RWPE2 (cell line): ENCODE measurements at places on chromosomes 5 and 9.

DNA sequence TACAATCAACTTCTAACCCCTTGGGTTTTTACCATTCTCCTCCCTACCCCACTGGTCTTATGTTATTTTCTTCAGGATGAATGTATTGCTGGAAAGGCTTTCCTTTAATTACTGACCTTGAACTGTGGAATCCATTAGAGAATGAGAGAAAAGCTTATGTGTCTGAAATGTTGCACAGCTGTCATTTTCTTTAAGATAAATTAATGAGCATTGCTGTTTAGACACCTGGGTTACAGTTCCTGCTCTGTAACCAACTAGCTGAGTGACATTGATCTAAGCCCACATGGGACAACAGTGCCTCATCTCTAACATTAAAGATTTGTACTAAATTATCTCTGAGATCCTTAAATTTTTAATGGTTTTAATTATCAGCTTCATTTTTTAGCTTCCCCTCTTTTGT lies 507.0 kb downstream of the TAF11L14 start:
- no peaks in the 10 kb centered on the region for H3K36me3 ChIP-seq
- H3K4me3 ChIP-seq: no peak overlapping the region
- no peak overlapping the region for H3K27ac ChIP-seq
- H3K4me1 ChIP-seq: no peaks in the 10 kb centered on the region
- DNase-seq: no peak
- H3K27me3 ChIP-seq: no peaks in the 10 kb centered on the region

GRCh38 chr9:12461763-12462460 lies 231.3 kb upstream of the TYRP1 start:
- peaks cover 3% of the 10 kb centered on the region for H3K27me3 ChIP-seq
- no peak for DNase-seq
- H3K27ac ChIP-seq: no peak overlapping the region
- no peaks in the 10 kb centered on the region for H3K36me3 ChIP-seq

DNA sequence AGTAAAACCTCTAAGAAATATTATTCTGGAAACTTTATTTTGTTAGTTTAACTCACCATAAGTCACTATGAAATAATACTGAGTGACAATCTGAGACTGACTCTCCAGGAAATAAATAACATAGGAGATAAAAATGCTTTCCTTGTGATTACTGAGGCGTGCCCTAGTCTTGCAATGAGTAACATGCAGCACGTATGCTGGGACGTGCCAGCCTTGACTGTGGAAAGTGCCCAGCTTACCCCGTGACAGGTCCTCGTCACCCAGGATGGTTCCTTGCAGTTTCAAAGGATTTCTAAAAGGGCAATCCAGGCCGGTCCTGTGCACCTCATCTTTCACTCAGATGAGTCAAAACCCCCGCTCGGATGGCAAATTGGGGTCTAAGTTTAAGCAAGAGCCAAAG lies 720.8 kb upstream of the ADAMTS16 start:
- H3K4me1 ChIP-seq: no peaks in the 10 kb centered on the region
- no peaks in the 10 kb centered on the region for H3K36me3 ChIP-seq
- H3K27me3 ChIP-seq: no peaks in the 10 kb centered on the region

DNA sequence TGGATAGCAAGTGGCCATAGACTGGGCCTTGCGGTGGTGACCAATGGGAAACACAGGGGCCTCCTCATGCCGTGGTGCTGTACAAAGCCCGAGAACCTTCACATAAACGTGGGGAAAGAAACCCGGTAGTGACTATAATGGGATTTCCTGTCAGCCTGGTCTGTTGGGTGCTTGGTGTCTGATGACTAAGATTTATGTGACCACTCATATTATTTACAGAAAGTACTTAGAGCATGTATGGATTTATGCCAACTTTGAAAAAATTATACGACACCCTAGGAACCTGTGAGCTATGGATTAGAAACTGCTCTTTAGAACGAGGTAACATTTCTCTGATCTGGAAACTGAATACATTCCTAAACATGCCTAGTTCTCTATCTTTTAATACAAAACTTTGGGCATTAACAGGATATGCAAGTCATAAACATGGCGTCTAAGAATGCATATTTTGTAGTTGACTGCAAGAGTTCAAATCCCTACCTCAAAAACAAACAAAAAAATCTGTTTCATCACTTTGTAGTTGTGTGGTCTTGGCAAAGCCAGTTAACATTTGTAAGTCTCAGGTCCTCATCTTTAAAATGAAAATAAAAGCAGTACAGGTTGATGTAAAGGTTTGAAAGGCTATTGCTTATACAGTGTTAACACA lies 85.4 kb downstream of the TMEM167A start:
- H3K36me3 ChIP-seq: no peaks in the 10 kb centered on the region
- DNase-seq: no peak

- H3K27me3 ChIP-seq: no peaks in the 10 kb centered on the region
- H3K4me1 ChIP-seq: no peaks in the 10 kb centered on the region
- H3K36me3 ChIP-seq: no peaks in the 10 kb centered on the region
- no peak overlapping the region for H3K27ac ChIP-seq
Observed at GRCh38 chr5:156328766-156329165, 1.8 kb downstream of the SGCD start.

GRCh38 chr9:10366171-10366779 lies 246.5 kb downstream of the PTPRD start:
- H3K36me3 ChIP-seq: no peaks in the 10 kb centered on the region
- H3K27me3 ChIP-seq: peaks cover 3% of the 10 kb centered on the region
- H3K27ac ChIP-seq: no peak overlapping the region
- DNase-seq: no peak

- peak overlapping the region; percentile 91 for H3K27ac ChIP-seq
- H3K4me3 ChIP-seq: no peak overlapping the region
- DNase-seq: no peak
Observed at GRCh38 chr5:151264113-151264512, 11.1 kb downstream of the GM2A start.

- H3K4me3 ChIP-seq: peak within 1 kb of the TSS; percentile 59
- no peaks in the 10 kb centered on the region for H3K27me3 ChIP-seq
- peaks cover 45% of the 10 kb centered on the region for H3K4me1 ChIP-seq
- H3K36me3 ChIP-seq: peaks cover 31% of the 10 kb centered on the region
- DNase-seq: peak; percentile 77
Observed at GRCh38 chr5:132369474-132370180, at the start of gene SLC22A5. Gene SLC22A5, plus strand, starts transcription at chr5:132369710. Its CDS starts 263 bp downstream, at chr5:132369973.

DNA sequence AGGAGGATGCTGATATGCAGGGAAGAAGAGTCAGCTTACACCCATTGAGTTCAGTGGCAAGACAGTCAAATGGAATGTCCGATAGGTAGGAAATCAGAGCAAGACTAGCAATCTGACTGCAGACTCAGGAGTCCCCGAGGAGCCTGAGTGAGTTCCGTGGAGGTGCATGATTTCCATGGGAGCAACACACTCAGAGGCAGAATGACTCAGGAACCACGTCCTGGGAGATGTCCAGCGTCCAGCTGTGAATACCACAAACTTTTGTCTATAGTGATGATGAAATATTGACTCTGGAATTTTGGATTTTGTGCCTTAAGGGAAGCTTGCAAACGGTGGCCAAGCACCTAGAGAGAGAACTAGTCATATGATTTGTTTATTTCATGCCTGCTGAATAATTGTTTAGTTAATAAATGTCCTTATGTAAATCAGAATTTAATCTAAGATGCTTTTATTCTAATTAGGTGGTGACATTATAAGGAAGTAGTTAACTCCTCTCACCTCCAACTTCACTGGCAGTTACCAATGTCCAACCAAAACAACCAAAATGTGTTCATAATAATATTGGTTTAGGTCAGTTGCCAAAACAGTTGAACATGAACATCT lies 100.4 kb downstream of the PDE4D start:
- peak; percentile 92 for DNase-seq
- peak overlapping the region; percentile 80 for H3K27ac ChIP-seq
- H3K27me3 ChIP-seq: no peaks in the 10 kb centered on the region
- no peaks in the 10 kb centered on the region for H3K36me3 ChIP-seq

DNA sequence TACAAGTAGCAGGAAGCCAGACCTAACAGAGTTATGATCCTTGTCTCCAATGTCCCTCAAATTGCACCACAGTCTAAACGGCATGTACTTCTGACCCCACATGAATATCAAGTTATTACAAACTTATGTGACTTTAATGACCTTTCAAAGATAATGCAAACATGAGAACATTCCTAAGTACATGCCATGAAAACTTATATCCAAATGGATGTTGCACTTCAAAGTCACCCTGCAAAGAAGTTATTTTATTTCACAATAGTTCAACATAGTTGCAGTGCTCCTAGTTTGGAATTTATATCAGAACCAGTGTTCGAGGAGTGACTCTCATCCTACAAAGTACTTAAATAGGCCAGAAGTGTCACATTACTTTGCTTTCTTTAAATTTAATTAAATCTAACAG lies 41.2 kb upstream of the ITGA1 start:
- no peak overlapping the region for H3K27ac ChIP-seq
- no peaks in the 10 kb centered on the region for H3K36me3 ChIP-seq
- H3K4me3 ChIP-seq: no peak overlapping the region

DNA sequence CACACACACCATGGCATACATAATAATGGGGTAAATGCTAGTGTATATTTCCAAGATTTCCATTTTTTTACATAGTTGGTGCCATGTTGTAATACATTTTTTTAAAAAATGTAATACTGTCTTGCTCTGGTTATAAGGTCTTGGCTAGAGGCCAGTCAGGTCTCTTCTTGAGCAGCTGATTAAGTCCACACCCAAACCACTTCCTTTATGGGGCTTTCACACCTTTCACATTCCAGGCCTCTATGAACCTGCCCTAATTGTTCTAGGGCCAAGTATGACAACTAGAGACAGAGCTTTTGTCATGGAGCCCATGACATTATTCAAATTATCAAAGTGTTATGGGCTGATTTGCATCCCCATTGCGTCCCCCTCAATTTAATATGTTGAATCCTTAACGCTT lies 495.6 kb upstream of the CTNND2 start:
- H3K27me3 ChIP-seq: no peaks in the 10 kb centered on the region
- no peaks in the 10 kb centered on the region for H3K36me3 ChIP-seq
- H3K4me3 ChIP-seq: no peak overlapping the region

- no peak overlapping the region for H3K4me3 ChIP-seq
- no peaks in the 10 kb centered on the region for H3K27me3 ChIP-seq
- peaks cover 43% of the 10 kb centered on the region for H3K36me3 ChIP-seq
- no peak for DNase-seq
- no peaks in the 10 kb centered on the region for H3K4me1 ChIP-seq
Observed at GRCh38 chr5:1502046-1502736, 21.6 kb downstream of the LPCAT1 start.

DNA sequence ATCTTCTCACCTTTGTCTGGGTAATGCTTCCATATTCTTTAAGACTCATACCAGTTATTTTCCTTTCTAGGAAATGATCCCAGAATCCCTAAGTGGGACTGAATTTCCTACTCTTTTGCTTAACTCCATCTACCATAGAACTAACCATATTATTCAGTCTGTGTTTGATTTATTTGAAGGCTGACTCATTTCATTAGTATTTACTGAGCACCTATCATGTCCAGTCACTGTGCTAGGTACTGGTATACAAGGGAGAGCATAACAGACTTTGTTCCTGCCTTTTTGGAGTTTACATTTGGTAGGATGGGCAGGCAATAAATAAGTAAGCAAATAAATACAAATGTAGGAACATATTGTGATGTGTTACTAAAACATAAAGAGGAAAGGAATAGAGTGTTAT lies 4.3 kb downstream of the NPR2 start:
- peak overlapping the region; percentile 29 for H3K27ac ChIP-seq
- no peaks in the 10 kb centered on the region for H3K27me3 ChIP-seq
- no peak for DNase-seq
- no peaks in the 10 kb centered on the region for H3K36me3 ChIP-seq
- H3K4me1 ChIP-seq: peaks cover 12% of the 10 kb centered on the region
- no peak overlapping the region for H3K4me3 ChIP-seq

DNA sequence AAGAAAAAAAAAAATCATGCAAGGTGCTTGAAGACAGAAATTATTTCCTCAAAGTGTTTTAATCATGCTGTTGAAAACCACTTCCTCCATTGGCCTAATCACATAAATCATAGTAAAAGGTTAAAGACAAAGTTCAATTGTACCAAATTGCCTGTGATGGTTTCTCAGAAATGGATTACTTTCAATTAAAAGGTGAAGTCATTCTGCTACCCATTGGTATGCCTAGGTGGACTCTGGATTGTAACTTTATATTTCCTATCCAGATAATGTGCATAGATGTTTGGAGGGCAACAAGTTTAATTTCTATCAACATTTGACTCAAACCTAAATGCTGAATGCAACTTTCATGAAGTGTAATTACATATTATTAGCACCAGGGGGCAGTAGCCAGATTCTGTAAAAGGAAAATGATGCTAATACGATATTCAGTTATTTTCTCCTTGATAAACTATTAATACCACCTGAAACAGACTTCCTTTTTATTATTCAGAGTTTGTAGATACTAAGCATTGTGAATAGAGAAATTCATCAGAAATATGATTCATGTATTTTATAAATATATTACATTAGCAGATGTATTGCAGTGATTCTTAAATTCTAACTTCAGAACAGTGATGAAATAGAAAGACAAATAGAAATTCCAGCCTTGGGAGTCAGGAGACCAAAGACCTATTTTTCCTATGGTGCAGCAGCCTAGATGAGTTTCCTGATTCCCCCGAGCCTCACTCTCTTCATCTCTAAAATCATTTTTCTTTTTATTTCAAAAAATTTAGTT lies 148.2 kb downstream of the CAAP1 start:
- no peak for DNase-seq
- H3K36me3 ChIP-seq: no peaks in the 10 kb centered on the region
- H3K4me1 ChIP-seq: peaks cover 6% of the 10 kb centered on the region
- H3K4me3 ChIP-seq: no peak overlapping the region

DNA sequence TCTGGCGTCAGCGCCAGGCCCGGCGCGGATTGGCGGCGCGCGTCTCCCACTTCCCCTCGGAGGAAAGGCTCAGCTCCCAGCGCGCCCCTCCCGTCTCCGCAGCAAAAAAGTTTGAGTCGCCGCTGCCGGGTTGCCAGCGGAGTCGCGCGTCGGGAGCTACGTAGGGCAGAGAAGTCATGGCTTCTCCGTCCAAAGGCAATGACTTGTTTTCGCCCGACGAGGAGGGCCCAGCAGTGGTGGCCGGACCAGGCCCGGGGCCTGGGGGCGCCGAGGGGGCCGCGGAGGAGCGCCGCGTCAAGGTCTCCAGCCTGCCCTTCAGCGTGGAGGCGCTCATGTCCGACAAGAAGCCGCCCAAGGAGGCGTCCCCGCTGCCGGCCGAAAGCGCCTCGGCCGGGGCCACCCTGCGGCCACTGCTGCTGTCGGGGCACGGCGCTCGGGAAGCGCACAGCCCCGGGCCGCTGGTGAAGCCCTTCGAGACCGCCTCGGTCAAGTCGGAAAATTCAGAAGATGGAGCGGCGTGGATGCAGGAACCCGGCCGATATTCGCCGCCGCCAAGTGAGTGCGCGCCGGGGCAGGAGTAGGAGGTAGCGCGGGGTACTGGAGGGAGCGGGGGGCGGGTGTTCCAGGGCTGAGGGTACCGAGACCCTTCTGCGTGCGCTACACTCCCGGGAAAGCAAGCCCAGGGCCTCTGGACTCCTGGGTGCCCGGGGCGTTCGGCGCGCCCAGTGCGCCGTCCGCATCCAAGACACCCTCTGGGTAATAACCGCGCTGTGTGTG lies at the start of gene MSX2:
MSX2 (plus strand) TSS at position 99 of the 777 bp plus-strand sequence; CDS start at position 177, 78 bp downstream.
- H3K27ac ChIP-seq: no peak within 1 kb of the TSS

GRCh38 chr5:27810458-27810857 lies 772.1 kb upstream of the CDH9 start:
- no peaks in the 10 kb centered on the region for H3K36me3 ChIP-seq
- no peak overlapping the region for H3K27ac ChIP-seq
- H3K4me1 ChIP-seq: peaks cover 7% of the 10 kb centered on the region

GRCh38 chr9:131839281-131840084 lies 99.6 kb upstream of the RAPGEF1 start:
- H3K36me3 ChIP-seq: no peaks in the 10 kb centered on the region
- H3K27ac ChIP-seq: no peak overlapping the region
- no peak overlapping the region for H3K4me3 ChIP-seq
- no peaks in the 10 kb centered on the region for H3K4me1 ChIP-seq
- peaks cover 4% of the 10 kb centered on the region for H3K27me3 ChIP-seq

- no peak overlapping the region for H3K27ac ChIP-seq
Observed at GRCh38 chr9:93582550-93582949, 6.2 kb downstream of the PHF2 start.
